ENCODE measurements at places on chromosomes 16 and 17.

DNA sequence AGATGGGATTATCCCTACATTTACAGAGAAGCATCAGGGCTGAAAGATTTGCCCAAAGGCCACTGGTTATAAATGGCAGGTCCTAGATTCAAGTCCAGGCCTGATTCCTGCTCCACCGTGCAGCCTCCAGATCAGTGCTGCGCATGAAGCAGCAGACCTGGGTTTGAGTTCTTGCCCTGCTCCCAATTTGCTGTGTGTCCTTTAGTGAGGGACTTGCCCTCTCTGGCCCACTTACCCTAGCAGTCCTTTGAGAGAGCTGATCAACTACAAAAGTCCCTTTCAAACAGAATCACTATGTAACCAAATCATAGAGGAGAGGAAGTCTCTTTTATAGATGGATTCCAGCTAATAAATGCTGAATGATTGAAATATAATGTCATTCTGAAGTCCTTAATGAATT, 200.4 kb downstream of the RAB11FIP4 start:
- no peak for DNase-seq

- DNase-seq = peak; percentile 87
Measured at GRCh38 chr17:6473128-6473767, 29.0 kb downstream of the PIMREG start.

GRCh38 chr17:18381953-18382245, 4.3 kb downstream of the EVPLL start:
- DNase-seq = no peak

DNA sequence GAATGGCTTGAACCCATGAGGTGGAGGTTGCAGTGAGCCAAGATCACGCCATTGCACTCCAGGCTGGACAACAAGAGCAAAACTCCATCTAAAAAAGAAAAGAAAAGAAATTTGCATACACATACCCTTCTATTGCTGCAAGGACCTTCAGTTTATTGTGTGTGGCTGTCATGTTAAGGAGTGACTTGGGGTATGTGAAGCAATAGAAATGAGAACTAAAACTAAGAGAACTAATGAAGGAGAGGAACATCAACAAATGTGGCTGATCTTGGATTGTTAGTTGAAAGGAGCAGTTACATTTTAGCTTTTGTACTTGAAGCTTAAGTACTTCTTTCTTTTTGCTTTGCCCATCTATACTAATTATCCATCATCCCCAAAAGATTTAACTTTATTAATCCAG, 12.7 kb upstream of the NSRP1 start:
- DNase-seq = peak; percentile 8

DNA sequence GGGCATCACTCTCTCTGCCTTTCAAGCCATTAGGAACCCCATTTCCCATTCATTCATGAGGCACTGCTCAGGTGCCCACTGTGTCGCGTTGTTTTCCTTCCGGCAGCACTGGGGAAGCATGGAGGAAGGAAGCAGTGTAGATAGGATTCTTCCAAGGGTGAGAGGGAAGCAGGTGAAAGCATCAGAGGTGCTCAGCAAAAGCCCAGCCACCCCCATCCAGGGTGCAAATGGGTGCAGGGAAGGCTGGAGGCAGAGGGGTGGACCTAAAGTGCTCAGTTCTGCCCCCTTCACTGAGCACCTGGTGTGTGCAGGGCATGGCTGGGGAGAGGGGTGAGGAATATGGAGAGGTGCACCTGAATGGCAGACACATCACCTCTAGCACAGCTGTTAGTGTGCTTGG, 3.4 kb upstream of the NXPH3 start:
- DNase-seq = no peak

- DNase-seq = no peak
Measured at GRCh38 chr17:17096438-17097178, 54.4 kb downstream of the MPRIP start.

- DNase-seq = peak; percentile 65
Measured at GRCh38 chr17:30808785-30809286, 15.7 kb downstream of the CRLF3 start.

- DNase-seq = no peak
Measured at GRCh38 chr16:11194913-11195312, 61.1 kb downstream of the SOCS1 start.

- DNase-seq = peak; percentile 49
Measured at GRCh38 chr16:87570938-87571867, 31.1 kb upstream of the JPH3 start.

GRCh38 chr17:15269780-15270089, 4.6 kb upstream of the PMP22 start:
- no peak for DNase-seq

DNA sequence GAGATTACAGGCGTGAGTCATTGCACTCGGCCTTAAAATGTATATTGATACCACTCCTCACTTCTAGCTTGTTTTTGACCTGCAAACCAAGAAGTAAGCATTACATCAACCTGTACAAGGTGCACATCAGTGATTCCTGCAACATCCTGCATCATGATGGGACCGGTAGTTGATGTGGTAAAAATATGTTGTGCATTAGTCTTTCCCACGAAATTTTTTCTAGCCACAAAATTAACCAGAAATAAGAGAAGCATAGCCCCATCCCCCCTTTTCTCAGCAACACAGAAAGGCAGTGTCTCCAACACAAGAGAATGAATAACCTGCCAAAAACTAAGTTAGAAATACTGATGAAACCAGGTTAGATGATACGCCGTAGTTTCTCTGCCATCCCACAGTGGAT, 21.1 kb upstream of the NSMCE1 start:
- no peak for DNase-seq

- no peak for DNase-seq
Measured at GRCh38 chr17:50100921-50101345, 5.8 kb downstream of the PDK2 start.

- DNase-seq = no peak
Measured at GRCh38 chr17:68821860-68822696, 133.1 kb downstream of the ABCA8 start.

DNA sequence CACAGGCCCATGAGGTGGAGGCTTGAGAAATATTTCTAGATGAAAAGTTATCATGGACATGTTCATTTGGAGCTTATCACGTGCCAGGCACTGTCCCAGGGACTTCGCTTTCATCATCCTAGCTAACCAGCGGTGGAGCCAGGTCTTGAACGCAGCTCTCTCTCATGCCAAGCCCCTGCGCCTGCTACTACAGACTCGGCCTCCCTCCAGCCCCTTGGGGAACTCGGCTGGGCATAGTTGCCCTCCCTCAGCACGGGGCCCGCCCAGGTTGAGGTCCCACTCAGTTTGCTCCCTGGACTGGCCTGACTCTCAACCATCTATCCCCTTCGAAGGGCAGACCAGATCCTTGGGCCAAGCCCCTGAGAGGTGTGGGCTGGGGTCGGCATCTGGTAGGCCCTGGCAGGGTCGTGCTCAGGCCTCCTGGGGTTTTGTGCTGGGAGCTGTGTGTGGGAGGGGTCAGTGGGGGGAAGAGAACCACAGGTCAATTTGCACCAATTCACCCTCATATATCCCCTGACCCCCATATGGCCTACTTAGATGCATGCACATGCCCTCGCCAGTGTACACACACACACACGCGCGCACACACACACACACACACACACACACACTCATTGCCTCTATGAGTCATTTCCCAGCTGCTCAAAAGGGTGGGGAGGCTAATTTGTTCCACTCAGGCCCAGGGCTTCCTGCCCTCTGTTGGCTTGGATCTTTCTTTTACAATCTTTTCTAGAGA, 12.1 kb upstream of the SCN4A start:
- DNase-seq = peak; percentile 81

DNA sequence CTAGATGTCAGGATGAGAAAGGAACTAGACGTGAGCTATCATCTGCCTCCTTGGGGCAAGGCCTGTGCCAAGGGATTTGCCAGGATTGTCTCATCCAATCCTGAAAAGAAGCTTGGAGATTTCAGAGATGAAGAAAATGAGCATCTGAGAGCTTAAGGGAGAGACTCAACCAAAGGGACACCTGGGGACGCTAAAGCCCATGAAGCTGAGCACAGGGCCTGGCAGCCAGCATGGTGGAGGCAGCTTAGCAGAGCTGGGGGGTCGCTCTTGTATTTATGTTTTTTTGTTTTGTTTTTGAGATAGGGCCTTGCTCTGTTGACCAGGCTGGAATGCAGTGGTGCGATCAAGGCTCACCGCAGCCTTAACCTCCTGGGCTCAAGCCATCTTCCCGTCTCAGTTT, 18.4 kb upstream of the GLIS2 start:
- DNase-seq = no peak

GRCh38 chr17:44061446-44061845, 5.0 kb downstream of the LSM12 start:
- DNase-seq = no peak

GRCh38 chr16:10558746-10559641, 21.4 kb downstream of the EMP2 start:
- no peak for DNase-seq

GRCh38 chr16:69448470-69449193, 24.2 kb downstream of the CYB5B start:
- no peak for DNase-seq

DNA sequence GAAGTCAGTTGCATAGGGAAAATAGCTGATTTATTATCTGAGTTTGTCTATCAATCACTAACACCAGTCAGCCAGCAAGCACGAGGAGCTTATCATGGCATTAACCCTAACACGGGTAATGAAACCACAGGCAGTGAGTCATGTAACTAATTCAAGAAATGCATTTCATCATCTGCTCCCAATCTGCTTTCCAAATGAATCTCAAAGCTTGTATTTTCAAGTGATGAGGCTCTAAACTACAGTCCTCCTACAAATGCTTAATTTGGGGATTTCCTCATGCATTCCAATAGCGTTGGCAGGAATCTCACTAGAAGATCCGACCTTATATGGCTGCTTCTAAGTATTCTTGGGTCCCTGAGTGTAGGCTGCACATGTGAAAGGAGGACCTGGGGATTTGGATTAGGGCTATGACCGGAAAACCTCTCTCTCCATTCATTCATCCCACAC, 118.4 kb upstream of the HSBP1 start:
- DNase-seq = peak; percentile 82

GRCh38 chr17:6496640-6497441, 52.6 kb downstream of the PIMREG start:
- peak; percentile 59 for DNase-seq

- DNase-seq = no peak
Measured at GRCh38 chr16:57500578-57501111, 14.4 kb upstream of the DOK4 start.

DNA sequence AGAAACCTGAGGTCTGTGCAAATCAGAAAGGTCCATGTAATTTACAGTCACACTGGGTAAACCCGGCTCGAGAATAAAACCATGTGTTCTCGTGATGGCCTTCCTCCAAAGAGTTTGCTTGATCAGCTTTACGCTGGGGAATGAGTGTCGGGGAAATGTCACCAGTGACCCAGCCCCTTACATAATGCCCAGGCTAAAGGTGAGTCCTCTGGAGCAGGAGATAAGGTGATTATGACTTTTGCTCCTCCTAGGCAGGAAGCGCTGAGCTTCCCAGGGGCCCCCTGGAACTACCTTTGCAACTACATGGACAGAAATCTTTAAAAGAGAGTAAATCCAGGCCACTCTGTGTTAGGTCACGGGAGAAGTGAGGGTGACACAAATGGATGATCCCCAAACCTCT, 15.7 kb downstream of the SLC6A4 start:
- no peak for DNase-seq

- DNase-seq = no peak
Measured at GRCh38 chr17:56451629-56452028, 141.9 kb upstream of the NOG start.

GRCh38 chr16:58212824-58213655, 15.1 kb upstream of the CSNK2A2 start:
- no peak for DNase-seq

- DNase-seq = no peak
Measured at GRCh38 chr16:4378999-4379690, 7.5 kb downstream of the VASN start.

GRCh38 chr16:88783391-88784073, 1.5 kb downstream of the PIEZO1 start:
- peak; percentile 67 for DNase-seq

GRCh38 chr17:8488901-8489300, 53.2 kb downstream of the NDEL1 start:
- DNase-seq = peak; percentile 87

DNA sequence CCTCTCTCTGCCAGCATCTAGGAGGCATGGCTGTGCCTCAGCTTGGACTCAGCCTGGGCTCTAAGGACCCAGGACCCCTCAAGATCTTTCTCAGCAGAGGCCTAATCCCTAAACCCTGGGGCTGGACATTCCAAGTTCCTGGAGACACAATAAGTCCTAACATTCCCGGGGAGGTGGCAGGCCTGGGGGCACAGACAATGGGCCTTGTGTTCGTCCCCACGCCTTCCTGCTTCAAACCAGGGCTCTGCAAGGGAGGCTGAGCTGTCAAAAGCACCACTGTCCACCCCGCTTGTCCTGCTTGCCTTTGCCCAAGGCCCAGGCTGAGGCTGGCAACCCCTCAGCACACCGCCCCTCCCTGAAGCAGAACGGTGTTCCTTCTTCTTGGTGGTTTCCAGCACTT, 13.7 kb downstream of the SDK2 start:
- no peak for DNase-seq

DNA sequence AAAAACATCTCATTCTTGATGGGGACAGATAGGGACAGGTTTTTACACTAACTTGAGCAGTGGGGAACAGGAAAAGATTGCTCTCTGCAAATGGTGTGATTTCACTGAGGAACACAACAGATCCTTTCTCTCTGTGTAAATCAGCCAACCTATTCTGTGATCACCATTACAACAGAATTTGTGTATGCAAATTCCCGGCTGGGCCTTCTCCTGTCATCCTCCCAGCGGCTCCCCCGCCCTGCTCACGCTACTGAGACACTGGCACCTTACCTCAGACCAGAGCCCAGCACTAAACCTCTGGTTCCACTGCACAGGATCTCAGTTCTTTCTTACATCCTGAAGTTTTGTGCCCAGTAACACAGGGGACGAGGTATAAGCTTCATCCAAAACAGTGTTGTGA, 97.0 kb upstream of the FA2H start:
- no peak for DNase-seq

DNA sequence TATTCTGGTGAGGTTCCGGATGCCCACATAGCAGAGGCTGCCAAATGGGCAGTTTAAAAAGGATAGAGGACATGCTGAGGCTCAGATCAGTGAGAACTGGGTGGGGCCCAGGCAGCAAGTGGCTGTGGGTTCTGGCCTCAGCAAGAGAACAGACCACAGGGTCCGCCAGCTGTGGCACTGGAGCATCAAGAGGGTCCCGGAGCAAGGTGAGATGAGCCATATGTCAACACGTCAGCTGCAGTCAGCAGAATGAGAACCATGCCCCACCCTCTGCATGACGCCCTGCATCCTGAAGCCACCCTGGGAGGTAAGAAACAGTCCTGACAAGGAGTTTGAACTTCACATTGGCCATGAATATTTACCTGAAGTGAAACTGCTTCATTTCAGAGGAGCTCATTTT, 20.1 kb upstream of the CCL5 start:
- DNase-seq = no peak

- DNase-seq = peak; percentile 27
Measured at GRCh38 chr17:59607817-59608403, 11.8 kb upstream of the CLTC start.

GRCh38 chr16:48405907-48406306, 20.7 kb upstream of the SIAH1 start:
- no peak for DNase-seq
